ENCODE measurements at places on chromosomes 4 and X.

DNA sequence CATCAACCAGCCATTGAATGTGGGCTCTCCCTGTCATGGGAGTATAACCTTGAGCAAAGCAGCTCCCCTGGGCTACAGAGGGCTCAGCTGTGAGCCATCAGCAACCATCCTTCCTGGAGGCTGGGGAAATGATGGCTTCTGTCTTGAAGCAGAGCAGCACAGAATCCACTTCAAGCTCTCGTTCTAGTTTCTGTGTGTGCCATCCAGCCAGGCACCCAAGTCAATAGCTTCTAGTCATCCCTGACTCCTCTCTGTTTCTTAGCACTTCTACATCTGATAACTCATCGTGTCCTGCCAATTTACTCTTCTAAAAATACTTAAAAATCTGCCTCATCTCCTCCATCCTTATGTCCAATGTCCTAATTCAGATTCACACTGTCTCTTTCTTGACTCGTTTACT, 42.2 kb upstream of the TSPAN5 start:
- DNase-seq = no peak

GRCh38 chr4:116217781-116218180, 867.6 kb downstream of the TRAM1L1 start:
- no peak for DNase-seq

DNA sequence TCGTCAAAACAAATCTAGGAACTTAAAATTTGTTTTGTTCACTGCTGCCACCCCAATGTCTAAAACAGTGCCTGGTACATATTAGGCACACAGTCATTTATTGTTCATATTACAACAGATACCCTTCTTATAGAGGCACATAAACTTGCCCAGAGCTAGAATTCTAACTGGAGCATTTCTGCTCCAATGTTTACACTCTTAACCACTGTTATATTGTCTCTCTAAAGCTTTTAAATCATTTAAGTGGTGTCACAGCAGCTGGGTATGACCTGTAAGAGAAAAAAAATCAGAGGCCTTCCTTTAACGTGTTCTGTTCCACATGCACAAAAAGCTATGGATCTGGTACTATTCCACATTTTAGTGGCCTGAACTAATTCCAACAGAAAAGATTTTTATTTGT, 3.0 kb downstream of the UBE2D3 start:
- no peak for DNase-seq

DNA sequence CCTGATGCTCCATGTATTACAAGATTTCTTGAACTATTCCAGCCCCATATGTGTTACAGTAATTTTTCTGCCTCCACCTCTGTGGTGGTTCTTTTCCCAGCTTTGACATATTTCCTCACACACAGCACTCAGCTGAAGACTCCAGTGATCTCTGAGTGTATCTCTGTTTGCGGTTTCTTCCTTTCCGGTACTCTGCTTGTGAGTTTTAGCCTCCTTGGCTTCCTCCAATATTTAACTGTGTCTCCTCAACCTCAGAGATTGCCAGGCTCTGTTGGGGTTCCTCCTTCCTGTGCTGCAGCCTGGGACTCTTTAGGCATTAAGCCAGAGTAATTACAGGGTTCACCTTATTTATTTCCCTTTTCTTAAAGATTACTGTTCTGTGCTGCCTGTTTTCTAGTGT, 73.2 kb downstream of the NFKB1 start:
- DNase-seq = peak; percentile 96

DNA sequence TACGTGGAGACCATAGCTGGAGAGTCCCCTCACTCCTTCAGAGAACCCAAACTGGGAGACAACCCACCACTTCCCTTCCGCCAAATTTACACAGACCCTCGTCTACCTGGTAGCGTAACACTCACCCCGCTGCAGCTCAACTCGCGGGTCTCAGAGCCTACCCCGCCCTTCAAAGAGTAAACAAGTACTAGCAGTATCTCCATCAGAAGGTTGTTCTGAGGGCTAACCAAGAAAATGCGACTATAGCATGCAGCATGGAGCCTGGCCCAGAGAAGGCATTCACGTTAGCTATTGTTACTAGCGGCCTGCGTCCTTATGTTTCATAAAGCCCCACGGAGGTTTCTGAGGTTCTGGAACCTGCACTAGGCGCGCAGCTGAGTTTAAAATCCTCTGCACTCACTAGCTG, 531 bp upstream of the MANBA start:
- peak; percentile 62 for DNase-seq

DNA sequence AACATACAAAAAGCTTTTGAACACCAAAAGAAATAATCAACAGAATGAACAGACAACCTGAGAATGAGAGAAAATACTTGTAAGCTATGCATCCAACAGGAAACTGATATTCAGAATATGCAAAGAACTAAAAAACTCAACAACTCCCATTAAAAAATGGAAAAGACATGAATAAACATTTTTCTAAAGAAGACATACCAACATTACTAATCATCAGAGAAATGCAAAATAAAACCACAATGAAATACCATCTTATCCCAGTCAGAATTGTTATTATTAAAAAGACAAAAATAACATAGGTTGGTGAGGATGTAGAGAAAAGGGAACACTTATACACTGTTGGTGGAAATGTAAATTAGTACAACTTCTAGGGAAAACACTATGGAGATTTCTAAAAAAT, 1161.9 kb downstream of the PCDH19 start:
- no peak for DNase-seq

DNA sequence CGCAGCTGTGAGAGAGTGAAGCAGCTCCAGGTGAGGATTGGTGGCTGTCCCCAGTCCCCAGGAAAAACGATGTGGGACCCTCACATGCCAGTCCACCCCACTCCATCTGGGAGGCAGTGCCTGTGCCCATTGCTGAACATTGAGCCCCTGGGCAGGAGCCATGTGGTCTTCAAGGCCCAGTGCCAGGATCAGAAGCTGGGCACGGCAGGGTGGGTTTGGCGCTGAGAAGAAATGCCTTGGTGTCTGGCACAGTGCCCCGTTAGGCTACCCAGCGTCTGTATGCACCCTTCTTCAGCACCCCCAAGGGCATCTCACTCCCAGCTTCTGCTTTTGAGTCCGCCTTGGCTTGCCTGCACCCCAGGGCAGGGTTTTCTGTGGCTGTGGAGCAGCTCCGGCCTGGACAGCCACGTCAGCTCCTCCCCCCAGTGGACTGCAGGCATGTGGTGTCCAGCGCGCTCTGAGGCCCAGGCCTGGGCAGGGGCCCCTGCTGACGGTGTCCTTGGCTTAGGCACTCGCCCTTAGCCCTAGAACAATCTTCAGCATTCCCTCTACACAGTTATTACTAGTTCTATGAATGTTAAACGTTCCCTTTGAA, 28.6 kb downstream of the RGS12 start:
- DNase-seq = no peak

- no peak for DNase-seq
These were observed 1440.9 kb upstream of the ADGRL3 start for GRCh38 chr4:59759082-59759825.

- no peak for DNase-seq
These were observed 20.9 kb downstream of the KLB start for GRCh38 chr4:39427520-39428114.

GRCh38 chrX:125131164-125131563, 188.5 kb upstream of the TEX13C start:
- DNase-seq = peak; percentile 55

DNA sequence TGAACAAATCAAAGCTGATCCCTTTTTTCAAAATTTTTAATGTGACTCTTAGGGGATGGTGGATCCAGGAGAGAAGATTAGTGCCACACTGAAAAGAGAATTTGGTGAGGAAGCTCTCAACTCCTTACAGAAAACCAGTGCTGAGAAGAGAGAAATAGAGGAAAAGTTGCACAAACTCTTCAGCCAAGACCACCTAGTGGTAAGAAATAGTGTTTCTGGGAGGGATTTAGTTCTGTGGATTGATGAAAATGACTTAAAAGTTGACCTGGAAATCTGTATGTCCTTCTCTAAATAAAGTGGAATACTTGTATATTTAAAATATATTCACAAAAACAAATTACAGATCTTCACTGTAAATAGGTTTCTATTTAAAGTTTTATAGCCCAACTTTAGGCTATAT, 29.2 kb downstream of the NUDT9 start:
- DNase-seq = no peak

- no peak for DNase-seq
These were observed 74.7 kb downstream of the CLCN4 start for GRCh38 chrX:10231461-10231860.

- no peak for DNase-seq
These were observed 184.1 kb downstream of the IL1RAPL2 start for GRCh38 chrX:104749951-104750610.

- no peak for DNase-seq
These were observed 258.6 kb downstream of the CENPC start for GRCh38 chr4:67286724-67287123.

DNA sequence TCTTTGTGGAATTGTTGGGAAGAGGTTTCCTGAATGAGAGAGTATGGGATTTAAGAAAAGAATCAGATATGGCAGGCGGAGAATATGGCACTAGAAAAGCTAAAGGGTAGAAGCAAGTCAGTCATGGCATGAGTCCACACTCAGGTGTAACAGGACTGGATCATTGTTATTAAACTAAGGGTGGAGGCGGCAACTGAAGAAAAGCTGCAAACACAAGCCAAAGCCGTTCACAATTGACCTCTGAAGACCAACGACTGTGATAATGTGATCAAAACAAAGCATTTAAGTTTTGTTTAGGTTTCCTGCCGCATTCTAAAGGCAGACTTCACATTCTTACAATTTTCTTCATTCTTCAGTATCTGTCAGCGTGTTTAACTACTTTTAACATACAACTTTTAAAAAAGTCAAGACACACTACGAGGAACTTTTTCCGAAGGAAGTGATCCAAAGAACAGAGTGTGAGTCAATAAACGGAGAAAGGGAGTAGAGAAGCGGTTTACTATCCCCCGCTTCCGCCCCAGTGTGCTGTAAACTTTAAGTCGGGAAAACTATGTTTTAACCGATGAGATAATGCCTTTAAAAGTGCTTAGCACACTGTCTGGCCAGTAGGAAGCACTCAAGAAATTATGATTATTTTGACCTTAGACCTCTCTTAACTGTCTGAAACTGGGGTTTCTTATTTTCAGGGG, 909 bp upstream of the SLAIN2 start:
- DNase-seq = peak; percentile 81

- no peak for DNase-seq
These were observed 101.2 kb downstream of the MMRN1 start for GRCh38 chr4:89995814-89996213.

DNA sequence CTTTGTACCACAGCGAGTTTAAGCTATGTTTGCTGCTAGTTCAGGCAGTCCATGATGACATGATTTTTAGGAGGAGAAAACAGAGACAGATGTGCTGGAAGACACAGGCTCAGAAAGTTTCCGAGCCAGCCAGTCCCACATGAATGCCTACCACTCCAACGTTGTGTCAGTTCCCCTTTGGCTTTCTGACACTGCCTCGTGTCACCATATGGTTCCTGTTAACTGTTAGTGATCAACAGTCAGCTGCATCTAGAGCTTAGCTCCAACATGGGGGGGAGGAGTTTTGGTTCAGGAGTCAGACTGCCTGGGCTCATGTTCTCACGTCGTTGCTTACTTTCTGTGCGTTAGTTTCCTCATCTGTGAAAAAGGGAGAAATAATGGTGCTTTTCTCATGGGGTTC, 343.7 kb downstream of the MID1IP1 start:
- DNase-seq = peak; percentile 60

DNA sequence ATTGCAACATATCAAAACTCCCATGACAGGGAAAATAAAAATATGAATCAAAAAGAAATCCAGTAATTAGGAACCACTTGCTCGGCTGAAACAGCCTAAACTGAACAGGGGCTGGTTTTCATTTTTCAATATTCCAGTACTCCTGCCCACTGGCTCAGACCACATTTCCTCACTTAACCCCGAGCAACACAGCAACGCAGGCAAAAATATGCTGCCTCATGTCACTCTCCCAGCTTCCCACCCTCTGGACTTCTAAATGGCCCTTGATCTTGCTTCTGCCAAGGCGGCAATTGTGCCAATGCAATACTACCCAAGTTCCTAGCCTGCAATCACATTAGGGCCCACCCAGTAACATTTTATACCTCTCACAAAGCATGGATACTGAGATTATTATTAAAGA, 30.6 kb downstream of the USP46 start:
- no peak for DNase-seq

GRCh38 chrX:42237956-42238355, 314.6 kb upstream of the CASK start:
- DNase-seq = no peak

- peak; percentile 93 for DNase-seq
These were observed 42.7 kb upstream of the RASSF6 start for GRCh38 chr4:73662709-73663546.

DNA sequence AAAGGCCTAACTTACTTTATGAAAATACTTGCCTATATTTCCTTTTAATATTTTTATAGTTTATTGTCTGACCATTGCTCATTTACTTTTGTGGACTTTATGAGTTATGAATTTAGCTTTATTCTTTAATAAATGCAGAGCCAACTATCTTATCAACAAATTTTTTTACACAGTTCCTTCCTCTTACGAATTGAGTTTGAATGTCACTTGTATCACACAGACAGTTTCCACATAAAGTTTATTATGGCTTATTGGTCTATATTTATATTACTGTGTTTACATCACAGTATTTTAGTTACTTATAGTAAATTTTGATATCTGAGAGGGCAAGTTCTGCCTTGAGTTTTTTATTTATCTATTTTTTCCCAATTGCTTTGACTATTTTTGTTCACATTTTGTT, 450.6 kb downstream of the C4orf33 start:
- no peak for DNase-seq

DNA sequence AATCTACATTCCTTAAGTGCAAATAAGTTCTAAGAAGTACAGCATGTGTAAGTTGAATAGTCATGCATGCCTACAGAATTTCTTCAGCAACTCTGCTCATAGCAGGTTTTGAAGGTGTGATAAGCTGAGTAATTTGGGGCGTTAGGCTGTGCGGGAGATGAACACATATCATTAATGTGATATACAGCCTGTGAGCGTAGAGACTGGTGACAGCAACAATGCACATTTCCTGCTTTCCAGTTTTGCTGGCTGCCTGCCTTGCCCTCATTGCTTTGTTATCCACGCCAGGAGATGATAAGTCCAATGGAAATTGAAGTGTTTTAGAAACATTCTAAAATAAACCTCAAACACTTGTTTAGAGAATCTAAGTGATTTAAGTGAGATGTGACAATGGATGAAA, 1709.4 kb downstream of the ARAP2 start:
- DNase-seq = no peak

GRCh38 chr4:7779432-7779768, 160.3 kb downstream of the AFAP1 start:
- no peak for DNase-seq

DNA sequence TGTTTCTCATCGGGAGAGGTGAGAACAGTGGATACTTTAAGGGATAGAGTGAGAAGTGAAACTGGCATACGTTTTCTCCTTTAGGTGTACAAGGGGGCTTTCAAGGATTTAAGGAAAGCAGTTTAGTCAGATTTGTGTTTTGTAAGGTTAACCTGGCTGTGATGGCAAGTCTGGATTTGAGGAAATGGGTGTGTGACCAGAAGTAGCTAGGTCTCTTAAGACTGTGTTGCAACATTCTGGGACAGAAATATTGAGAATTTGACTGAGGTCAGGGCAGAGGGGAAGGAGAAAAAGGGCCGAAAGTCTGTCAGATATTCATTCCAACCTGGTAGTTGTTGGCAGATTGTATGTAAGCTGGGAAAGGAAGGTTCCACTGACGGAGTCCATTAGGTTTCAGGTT, 10.4 kb upstream of the GABRE start:
- no peak for DNase-seq

All from Kasumi-1 (cell line).